ENCODE measurements at places on chromosomes 3 and 15.
A peak's percentile ranks its signal among the peaks of the same experiment; 100 is the strongest.

- no peak for DNase-seq
These were observed 378.9 kb downstream of the PTPRG start for GRCh38 chr3:61940236-61940635.

DNA sequence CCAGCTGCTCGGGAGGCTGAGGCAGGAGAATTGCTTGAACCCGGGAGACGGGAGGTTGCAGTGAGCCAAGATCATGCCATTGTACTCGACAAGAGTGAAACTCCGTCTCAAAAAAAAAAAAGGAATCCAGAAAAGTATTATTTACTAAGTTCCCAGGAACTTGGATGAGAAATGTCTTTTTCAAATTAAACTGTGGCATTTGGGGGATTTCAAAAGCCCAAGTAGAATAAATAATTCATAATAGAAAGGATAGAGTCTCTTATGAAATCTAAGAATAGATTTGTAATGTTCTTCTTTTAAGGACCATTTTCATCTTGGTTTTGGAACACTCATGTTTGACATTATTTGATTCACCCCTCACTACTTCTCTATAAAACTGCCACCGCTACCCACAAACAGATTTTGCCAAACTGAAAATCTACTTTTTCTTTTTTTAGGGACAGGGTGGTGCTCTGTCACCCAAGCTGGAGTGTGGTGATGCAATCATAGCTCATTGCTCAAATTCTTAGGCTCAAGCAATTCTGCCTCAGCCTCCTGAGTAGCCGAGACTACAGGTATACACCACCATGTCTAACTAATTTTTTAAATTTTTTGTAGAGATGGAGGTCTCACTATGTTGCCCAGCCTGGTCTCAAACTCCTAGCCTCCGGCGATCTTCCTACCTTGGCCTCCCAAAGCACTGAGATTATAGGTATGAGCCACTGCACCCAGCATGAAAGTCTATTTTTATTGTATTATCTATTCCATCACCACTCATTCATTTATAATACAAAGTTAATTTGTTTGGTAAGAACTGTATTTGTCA is 99.3 kb downstream of the SENP2 start:
- no peak for DNase-seq

- DNase-seq: no peak
These were observed 675 bp downstream of the TSEN2 start for GRCh38 chr3:12484983-12485327.

DNA sequence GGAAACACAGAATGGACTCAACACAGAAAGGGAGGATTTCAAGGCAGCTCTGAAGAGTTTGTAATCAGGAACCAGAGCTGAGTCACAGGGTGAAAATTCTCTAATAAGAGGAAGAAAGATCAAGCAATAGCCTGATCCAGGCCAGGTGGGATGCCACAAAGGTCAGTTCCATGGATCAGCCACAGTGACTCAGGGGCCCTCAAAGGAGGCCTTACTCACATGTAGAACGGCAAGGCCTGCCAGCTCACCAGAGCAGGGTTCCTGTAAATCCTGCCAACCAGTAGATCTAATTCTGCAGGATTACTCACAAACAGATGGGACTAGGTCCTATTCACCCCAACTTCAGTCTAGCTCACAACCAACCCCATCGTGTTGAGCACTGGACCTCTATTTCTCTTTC is 78.3 kb upstream of the PPP2R3A start:
- no peak for DNase-seq

- DNase-seq: no peak
These were observed 104.0 kb downstream of the KLHL25 start for GRCh38 chr15:85690561-85691231.

GRCh38 chr15:39286706-39287105 is 294.2 kb upstream of the THBS1 start:
- no peak for DNase-seq

DNA sequence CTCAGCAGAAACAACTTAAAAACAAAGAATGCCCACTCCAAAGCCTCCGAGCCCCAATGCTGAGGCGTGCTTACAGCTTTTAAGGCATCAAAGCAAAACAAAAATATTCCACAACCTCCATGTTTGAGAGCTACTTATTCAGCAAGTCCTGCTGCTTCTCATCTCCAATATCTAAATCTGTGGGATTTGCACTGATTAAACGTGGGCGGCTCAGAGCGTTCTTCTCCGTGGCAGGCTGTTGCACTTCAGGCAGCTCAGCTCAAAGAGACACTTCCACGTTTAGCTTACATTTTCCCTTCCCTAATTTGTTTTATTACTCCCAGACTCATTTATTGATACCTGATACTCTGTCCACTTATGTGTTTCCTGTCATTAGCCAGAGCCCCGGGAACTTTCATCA is 282.6 kb upstream of the MCTP2 start:
- no peak for DNase-seq

DNA sequence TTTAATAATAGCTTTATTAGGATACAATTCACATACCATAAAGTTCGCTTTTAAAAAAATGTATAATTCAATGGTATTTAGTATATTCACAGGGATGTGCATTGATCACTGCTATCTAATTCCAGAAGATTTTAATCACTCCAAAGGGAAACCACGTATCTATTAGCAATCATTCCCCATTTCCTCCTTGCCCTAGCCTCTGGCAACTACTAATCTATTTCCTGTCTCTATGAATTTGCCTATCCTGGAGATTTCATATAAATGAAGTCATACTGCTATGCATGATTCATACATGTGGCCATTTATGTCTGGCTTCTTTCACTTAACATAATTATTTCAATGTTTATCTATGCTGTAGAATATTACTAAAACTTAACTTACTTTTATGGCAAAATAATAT is 32.0 kb upstream of the CASR start:
- no peak for DNase-seq

- no peak for DNase-seq
These were observed 58.6 kb upstream of the SLC6A1 start for GRCh38 chr3:10933805-10934481.

DNA sequence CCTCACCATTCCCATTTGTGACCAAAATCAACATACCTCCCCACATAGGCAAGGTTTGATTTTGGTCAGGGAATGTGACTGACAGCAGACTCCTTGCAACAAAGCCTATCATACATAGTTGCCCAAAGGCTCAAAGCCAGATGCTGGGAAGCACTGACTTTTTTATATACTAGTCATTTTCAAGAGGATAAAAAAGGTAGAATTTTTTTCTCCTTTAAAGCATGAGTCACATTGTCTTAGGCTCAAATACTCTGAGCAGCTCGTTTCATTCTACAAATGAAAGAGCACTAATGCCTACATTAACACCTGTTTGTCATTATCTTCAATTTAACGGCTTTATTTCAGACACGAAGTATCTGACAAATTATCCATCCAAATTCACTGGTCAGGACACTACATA is 36.2 kb downstream of the ICE2 start:
- no peak for DNase-seq

- no peak for DNase-seq
These were observed 88.4 kb downstream of the ASB7 start for GRCh38 chr15:100690795-100691158.

- no peak for DNase-seq
These were observed 124.3 kb downstream of the FBLN2 start for GRCh38 chr3:13673207-13673606.

DNA sequence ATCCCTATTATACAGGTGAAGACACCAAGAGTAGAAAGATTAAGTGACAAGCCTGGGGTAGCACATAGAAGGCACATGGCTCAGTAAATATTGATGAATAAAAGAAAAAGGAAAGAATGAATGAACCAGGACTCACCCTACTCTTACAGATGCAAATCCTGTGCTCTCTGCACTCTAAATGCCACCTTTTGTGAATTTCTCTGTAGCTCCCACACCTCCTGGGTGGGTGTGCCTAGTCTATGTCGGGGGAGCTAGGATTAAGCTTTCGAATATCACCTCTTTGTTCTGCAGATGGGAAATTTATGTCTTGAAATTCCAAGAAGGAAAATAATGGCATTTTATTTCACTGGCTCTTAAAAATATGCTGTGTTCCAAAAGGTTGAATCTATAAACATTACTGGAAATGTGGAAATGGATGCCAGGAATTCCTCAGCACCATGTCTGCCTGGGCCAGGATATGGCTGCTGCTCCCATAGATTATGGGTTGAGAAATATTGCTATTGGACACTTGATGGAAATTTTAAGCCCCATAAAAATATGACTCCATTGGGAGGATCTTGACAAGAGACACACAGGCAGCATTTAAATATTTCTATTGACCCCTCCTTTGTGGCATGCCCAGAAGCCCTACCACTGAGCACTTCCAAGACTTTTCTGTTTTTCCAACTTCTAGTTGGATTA is 43.3 kb downstream of the CCNB2 start:
- DNase-seq: no peak

- DNase-seq: peak; percentile 71
These were observed 29.0 kb upstream of the FURIN start for GRCh38 chr15:90839187-90840071.

DNA sequence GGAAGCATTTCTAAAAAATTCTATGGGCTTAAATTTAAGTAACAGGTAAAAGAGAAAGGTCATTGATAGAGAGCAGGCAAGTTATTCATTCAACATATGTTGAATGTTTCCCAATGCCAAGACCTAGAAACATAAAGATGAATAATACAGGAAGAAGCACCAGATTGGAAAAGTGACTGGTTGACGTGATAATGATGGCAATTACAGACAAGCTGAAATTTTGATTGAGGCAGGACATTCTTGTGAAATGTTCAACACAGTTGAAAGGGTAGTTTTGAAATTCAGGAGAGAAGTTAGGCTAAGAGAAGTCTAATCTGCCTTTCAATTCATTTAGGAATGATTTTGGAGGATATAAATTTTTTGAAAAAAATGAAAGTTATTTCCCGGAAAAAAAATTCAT is 536.3 kb upstream of the NAALADL2 start:
- DNase-seq: no peak

- no peak for DNase-seq
These were observed 12.0 kb downstream of the MESD start for GRCh38 chr15:80977627-80978036.

GRCh38 chr3:56790016-56790821 is 11.5 kb downstream of the ARHGEF3 start:
- DNase-seq: no peak

- no peak for DNase-seq
These were observed 24.2 kb upstream of the GMPPB start for GRCh38 chr3:49747792-49748480.

- no peak for DNase-seq
These were observed 73.8 kb downstream of the RPLP1 start for GRCh38 chr15:69526081-69527061.

- no peak for DNase-seq
These were observed 47.0 kb upstream of the TFG start for GRCh38 chr3:100662113-100662823.

- DNase-seq: no peak
These were observed 22.0 kb downstream of the TMPRSS7 start for GRCh38 chr3:112056451-112056929.

DNA sequence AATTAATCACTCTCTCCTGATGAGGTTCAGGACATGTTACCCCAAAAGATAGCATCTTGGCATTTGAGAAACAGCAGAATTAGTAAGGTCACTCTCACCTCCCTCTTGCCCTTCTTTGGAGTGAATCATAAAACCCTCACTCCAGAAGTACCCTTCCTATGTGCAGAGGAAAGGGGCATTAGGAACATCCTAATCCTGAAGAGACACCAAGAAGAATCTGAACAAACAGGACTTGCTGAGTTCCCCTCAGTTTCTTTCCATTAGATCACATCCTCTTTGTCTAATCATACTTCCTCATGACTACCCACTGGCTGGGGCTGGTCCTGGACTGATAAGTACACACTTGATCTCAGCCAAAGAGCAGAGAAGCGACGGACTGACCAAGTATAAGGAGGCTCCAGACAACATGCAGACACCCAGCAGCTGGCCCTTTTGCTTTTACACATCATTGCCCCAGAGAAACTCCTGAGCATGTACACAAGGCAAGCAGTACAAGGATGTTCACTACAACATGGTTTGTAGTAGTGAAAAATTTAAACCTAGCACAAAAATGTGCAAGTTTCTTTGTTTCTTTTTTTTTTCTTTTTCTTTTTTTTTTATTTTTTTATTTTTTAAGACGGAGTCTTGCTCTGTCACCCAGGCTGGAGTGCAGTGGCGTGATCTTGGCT is 15.0 kb upstream of the TM6SF1 start:
- peak; percentile 21 for DNase-seq

GRCh38 chr3:111351334-111351733 is 190.7 kb upstream of the CD96 start:
- no peak for DNase-seq

GRCh38 chr3:171198781-171199472 is 172.4 kb upstream of the SLC2A2 start:
- no peak for DNase-seq

- DNase-seq: no peak
These were observed 406.2 kb downstream of the RBMS3 start for GRCh38 chr3:29686889-29687592.

- DNase-seq: no peak
These were observed 192.9 kb downstream of the RYR3 start for GRCh38 chr15:33503681-33504080.

DNA sequence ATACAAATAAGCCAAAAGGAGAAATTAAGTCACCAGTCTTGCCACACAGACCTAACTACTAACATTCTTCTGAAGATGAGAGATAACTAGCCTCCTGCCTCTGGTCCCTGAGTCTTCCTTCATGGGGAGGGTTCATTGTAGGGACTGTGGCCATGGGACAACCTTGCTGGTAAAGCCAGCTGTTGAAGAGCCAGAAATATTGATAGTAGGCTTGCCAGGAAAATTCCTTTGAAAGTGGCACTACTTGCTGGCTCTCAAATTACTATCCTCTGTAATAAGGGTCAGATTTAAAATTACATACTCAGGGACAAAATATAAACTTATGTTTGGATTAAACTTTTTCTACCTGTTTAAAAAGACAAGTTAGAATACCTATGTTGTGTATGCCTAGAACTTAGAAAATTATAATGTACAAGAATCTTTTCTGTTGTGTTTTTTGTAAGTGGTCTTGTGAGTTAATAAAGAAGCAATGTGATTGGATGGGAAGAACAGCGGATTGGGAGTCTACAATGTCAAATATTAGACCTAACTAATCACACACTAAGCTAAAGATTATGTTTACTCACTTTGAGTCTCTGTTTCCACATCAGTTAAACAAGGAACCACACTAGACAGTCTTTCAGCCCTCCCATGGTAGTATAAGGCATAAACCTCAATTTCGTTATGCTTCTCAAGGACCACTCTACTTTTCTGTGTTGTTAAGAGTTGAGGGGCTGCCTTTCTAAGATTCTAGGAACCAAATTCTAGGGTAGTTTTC is 60.0 kb upstream of the TRIM71 start:
- DNase-seq: no peak

- DNase-seq: no peak
These were observed 121.1 kb downstream of the TPRG1 start for GRCh38 chr3:189292667-189293484.
